ENCODE measurements at places on chromosomes 7 and 10.

DNA sequence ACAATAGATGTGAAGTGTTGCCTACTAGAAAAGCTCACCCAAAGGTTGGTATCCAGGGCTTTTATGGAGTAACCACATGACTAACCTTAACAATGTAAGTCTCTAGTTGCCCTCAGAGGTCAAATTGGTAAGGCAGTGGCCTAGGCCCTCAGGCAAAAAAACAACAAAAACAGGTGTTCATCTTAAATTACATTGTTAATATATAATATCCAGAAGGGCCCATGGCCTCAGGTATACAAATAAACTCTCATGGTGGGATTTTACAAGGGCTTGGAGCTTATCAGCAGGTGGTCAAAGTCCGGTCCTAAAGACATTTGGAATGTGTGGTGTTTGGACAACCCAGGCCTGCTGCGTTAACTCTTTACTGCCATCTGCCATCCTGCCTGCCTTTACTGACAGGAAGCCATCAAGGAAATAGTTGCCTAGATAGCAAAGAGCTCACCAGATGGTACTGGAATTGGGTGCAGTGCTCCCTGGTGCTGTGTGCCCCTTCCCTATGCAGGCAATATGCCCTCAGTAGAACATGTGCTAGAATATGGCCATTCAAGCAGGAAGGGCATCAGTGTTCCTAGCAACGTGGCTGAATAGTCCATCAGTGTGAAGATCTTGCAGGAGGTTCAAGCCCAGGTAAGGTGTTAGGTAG, 36.2 kb downstream of the TOMM7 start:
- DNase-seq = no peak

- no peak for DNase-seq
Measured at GRCh38 chr10:28853195-28853594, 175.9 kb downstream of the BAMBI start.

DNA sequence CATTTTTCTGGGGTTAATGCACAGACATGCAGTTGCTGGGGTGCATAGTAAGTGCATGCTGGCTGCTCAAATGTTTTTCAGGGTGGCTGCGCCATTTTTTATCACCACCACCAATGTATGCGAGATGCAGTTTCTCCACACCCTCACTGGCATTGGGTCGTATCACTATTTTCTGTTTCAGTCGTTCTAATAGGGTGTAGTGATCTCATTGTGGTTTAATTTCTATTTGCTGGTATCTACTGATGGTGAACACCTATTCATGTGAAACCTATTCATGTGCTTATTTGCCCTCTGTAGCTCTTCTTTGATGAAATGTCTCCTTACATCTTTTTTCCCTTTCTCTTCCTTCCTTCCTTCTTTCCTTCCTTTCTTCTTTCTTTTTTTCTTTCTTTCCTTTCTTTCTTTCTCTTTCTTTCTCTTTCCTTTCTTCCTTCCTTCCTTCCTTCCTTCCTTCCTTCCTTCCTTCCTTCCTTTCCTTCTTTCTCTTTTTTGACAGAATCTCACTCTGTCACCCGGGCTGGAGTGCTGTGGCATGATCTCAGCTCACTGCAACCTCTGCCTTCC, 84.3 kb downstream of the ELFN1 start:
- no peak for DNase-seq

DNA sequence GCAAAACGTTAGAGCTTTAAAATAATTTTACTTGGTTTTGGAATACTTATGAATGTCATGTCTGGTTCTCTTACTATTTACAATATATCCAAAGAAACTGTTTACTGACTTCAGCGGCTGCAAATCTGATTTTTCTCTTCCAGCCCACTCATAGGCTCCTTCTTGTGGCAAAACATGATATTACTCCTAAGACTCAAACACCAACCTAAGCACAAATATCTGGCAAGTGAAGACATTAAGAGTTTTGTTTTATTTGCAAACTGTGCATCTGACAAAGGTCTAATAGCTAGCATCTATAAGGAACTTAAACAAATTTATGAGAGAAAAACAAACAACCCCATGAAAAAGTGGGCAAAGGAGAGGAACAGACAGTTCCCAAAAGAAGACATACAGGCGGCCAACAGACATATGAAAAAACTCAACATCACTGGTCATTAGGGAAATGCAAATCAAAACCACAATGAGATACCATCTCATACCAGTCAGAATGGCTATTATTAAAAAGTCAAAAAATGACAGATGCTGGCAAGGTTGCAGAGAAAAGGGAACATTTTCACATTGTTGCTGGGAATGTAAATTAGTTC, 20.3 kb upstream of the GJC3 start:
- DNase-seq = no peak

DNA sequence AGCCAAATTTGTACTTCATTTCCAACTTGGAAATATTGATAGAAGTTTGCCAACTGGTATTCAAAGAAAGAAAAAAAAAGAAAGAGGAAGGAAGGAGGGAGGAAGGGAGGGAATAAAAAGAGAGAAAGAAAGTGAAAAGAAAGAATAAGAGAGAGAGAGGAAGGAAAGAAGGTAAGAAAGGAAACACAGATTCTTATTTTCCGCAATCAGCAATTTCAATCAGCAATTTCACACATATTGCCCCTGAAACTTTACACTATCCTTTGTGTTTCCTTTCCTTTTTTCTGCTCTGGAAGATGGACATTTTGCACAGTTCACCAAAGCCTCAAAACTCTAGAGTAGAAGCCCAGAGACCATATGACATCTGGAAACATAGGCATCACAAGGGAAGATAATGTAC, 888.1 kb downstream of the REEP3 start:
- DNase-seq = no peak

DNA sequence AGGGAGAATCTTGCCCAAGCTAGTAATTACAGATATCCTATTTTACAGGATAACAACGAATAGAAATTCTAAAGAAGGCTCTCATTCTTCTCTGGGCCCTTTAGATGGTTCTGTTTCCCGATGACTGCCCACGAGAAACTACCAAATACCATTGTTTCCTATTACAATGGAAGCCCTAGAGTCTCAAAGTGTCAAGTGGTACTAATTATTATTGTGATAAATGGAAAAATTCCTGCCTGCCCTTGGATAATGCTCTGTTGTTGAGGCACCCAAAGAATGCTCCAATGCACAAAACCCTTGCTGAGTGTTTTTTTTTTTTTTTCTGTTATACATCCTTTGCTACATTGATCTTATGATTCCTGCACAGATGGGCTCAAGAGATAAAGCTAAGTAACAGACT, 504.5 kb downstream of the XPNPEP1 start:
- DNase-seq = no peak

GRCh38 chr7:154338701-154339506, 286.7 kb downstream of the DPP6 start:
- no peak for DNase-seq

Measured in muscle of arm (tissue), 14 donors.